Liver (tissue), 10 donors: ENCODE measurements at places on chromosomes 16 and 17.
A peak's percentile ranks its signal among the peaks of the same experiment; 100 is the strongest.

GRCh38 chr17:79647456-79647915 lies 36.6 kb upstream of the RBFOX3 start:
- no peak for DNase-seq

GRCh38 chr16:69298261-69298660 lies 12.9 kb upstream of the VPS4A start:
- DNase-seq = no peak

- DNase-seq = no peak
Measured at GRCh38 chr16:68469796-68470460, 21.6 kb upstream of the SMPD3 start.

DNA sequence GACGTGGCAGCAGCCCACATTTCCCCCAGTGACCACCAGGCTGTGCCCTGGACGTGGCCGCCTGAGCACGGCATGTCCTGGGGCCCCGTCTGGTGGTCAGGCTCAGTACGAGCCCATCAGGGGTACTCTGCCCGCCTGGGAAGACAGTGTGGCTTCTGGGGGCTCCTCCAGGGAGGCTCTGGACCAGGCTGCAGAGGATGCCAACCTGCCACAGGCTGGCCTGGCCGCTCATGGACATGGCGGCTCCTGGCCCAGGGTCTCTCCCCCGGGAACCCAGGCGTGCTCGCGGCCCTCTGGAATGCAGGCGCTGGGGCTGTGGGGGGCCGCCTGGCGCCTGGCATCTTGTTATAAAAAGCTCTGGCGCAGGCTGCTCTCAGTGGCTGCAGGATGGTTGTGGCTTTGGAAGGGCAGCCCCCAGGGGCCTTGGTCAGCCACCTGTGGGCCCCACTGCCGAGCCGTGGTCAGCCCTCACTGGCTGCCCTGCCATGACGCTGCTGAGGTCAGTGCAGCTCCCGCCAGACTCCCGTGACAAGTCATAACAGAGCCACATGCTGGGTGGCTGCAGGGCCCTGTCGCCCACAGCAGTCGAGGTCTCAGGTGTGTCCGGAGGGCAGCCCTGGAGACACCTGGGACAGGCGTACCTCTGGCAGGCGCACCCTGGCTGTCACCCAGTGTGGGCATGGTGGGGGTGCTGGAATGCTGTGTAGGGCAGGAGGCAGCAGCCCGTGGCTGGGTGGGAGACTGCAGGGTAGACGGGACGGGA lies 15.0 kb downstream of the CENPX start:
- no peak for DNase-seq

- DNase-seq = no peak
Measured at GRCh38 chr17:37463039-37463438, 26.7 kb upstream of the DUSP14 start.

DNA sequence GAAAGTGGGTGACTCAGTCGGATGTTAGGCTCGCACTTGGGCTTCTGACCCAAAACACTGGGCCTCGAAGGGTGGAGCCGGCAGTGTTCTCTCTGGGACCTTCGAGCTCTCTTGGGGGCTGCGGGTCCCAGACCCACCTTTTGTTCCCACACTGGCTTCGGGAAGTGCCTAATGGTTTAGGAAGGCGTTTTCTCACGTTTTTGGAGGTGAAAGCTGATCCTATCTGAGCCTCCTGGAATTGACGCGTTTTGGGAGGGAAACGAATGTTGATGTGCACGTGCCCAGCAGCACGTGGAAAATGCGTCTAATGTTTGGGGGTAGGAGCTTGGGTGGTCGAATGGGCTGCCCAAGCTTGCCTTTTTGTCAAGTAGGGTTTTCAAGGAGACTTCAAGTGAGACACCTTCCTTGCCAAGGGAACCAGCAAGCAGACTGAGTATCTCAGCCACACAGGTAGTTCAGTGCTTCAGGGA lies 666 bp downstream of the HGS start:
- DNase-seq = no peak

GRCh38 chr17:21170809-21171208 lies 43.2 kb downstream of the TMEM11 start:
- no peak for DNase-seq

- DNase-seq = no peak
Measured at GRCh38 chr17:30021708-30022317, 80.4 kb downstream of the EFCAB5 start.

- DNase-seq = no peak
Measured at GRCh38 chr17:924711-925475, 54.7 kb downstream of the NXN start.

GRCh38 chr17:37322826-37323561 lies 52.8 kb upstream of the C17orf78 start:
- DNase-seq = no peak

- no peak for DNase-seq
Measured at GRCh38 chr17:31843070-31843745, 15.8 kb downstream of the COPRS start.

DNA sequence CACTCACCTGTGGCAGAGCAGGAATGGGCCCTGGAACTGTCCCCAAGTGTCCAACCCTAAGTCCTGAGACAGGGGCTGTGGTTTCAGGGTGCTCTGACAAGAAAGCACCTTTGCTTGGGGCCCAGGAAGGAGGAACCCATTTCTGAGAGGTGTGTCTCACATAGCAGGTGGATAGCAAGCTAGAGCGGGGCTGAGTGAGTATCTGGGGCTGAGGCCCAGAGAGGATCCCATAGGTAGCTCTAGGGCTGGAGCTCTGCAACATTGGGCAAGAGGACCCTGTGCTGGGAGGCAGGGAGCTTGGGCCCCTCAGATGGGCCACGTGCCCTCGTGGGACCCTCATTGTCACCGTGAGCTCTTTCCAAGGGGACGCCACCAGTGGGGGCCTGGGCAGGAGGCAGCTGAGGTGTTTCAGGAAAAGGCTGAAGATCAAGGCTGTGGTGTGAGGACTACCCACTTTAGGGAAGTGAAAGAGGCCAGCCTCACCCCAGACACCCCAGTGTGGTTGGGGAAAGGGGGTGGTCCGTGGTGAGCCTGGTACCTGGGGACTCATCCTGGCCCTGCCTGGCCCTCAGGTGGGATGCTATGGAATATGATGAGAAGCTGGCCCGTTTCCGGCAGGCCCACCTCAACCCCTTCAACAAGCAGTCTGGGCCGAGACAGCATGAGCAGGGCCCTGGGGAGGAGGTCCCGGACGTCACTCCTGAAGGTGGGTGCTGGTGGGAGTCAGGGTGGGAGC lies 5.3 kb downstream of the DEF8 start:
- DNase-seq = no peak

- peak; percentile 45 for DNase-seq
Measured at GRCh38 chr16:19223235-19224170, 55.5 kb downstream of the SYT17 start.

- DNase-seq = no peak
Measured at GRCh38 chr16:59252317-59252716, 518.2 kb upstream of the GOT2 start.

DNA sequence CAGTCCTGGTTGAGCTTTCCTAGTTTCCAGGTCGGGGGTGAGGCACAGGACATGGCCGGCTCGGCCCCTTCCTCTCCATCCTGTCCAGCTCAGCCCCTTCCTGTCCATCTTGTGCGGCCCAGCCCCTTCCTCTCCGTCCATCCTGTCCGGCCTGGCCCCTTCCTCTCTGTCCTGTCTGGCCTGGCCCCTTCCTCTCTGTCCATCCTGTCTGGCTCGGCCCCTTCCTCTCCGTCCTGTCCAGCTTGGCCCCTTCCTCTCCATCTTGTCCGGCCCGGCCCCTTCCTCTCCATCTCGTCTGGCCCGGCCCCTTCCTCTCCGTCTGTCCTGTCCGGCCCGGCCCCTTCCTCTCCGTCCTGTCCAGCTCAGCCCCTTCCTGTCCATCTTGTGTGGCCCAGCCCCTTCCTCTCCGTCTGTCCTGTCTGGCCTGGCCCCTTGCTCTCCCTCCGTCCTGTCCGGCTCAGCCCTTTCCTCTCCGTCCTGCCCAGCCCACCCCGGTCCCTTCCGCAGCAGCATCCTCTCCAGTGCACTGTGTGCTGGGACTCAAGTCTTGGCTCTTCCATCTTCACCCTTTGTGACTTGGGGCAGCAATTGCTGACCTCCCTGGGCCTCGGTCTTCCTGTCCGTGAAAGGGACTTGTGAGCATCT lies 5.5 kb upstream of the ZNF750 start:
- DNase-seq = no peak

DNA sequence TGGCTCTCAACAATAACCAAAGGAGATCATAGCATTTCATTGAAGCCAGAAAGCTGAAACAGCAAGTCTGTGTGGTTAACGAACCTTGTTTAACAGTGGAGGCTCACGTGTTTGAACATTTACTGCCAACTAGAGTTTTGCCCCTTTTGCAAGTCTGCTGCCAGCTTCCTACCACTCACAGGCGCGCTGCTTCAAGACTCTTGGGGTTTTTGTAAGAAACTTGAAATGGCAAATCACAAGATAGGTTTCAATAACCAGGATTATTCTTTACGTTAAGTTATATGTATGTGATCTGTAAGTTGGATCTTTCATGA lies 1.2 kb downstream of the SNTB2 start:
- no peak for DNase-seq

DNA sequence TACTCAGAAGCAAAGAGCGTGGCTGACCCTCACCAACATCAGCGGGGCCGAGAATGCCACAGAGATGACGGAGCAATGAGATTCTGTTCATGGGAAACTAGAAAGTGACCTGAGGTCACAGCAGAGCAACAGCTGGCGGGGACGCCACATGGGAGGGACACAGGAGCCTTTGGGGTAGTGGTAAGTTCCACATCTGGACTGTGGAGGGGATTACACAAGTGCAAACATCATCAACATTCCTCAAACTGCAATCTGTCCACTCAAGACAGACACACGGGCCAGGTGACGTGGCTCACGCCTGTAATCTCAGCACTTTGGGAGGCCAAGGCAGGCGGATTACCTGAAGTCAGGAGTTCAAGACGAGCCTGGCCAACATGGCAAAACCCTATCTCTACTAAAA lies 11.2 kb downstream of the HAGH start:
- DNase-seq = peak; percentile 34

DNA sequence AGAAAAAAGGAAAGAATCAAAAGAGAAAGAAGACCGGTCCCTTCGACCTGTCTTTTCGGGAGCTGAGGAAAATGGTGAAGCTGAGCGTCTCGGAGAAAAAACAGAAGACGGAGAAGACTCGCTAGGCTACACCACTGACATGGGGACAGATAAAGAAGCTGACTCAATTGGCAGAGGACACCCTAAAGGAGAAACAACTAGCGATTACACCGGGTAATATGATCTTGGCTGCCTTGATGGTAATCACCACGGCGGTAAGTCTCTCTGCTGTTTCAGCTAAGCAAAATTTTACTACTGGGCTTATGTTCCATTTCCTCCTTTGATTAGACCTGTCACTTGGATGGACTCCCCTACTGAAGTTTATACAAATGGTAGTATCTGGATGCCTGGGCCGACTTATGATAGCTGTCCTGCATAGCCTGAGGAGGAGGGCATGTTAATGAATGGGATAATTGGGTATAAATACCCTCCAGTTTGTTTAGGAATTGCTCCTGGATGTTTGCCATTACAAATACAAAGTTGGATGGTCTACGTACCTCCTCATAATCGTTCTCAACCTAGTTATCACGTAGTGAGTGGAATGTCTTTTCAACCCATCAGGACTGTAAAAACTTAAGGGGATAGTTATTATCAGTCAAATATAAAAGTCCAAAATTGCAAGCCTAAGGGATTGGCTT lies 24.1 kb downstream of the ALOX15B start:
- DNase-seq = no peak

DNA sequence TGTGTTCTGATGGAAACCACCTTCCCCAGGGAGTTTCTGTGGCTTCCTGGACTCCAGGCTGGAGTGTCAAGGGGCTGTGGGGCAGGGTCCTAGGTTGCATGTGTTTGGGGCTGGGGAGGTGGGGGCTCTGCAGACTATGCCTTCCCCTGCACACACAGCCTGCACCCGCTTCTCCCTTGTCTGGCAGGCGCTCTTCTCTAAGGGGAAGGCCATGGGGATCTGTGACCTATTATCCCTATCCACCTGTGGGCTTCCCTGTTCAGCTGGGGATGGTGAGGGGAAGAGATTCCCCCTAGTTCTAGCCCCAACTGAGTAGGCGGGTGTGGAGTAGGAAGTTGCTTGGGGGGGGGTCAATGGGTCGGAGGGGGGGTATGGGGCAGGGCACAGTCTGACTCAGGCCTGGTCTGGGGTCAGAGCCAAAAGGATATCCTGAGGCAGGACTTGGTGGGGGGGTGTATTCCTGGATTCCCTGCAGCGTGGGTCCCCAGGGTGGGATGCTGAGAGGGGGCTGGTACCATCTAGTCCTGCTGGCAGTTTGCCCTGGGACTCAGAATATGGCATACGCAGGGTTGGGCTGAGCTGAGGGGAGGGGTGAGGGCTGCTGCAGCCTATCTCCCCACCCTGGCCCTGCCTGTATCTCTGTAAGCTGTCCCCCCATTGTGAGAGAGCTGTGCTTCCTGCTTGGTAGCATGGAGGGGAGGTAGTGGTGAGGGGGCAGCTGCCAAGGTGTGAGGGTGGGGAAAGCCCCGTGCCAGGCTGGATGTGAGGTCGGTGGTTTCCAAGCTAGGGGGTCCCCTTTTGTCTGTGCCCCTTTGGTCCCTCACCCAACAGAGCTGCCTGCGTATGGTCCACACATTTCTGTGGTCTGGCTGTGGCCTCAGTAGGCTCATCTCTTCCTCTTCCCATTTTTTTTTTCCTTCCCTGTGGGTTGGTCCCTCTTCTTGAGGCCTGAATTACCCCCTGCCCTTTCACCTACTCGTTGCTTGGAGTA lies 14.7 kb downstream of the RARA start:
- DNase-seq = no peak

- no peak for DNase-seq
Measured at GRCh38 chr16:2256531-2257140, 5.2 kb upstream of the ECI1 start.

GRCh38 chr17:39447561-39447960 lies 3.5 kb downstream of the MED1 start:
- no peak for DNase-seq
